Neural progenitor cell (in vitro differentiated cells): ENCODE measurements at places on chromosomes 2 and 18. TPM values are rescaled to one million over a fixed set of nuclear protein-coding genes. Genes with fewer than 3 reads are reported as not detected.

Gene CGREF1
- total RNA-seq, result 2.1 and 3.0 TPM in 2 replicates

- peak; percentile 97 for DNase-seq
These were observed at the start of gene THOC1 for GRCh38 chr18:267688-268552. Gene THOC1 (minus strand): TSS chr18:268047. CDS start chr18:268019, 28 bp downstream.

- DNase-seq, result peak; percentile 24
These were observed 24.3 kb downstream of the INPP5D start for GRCh38 chr2:233084488-233084887.

DNA sequence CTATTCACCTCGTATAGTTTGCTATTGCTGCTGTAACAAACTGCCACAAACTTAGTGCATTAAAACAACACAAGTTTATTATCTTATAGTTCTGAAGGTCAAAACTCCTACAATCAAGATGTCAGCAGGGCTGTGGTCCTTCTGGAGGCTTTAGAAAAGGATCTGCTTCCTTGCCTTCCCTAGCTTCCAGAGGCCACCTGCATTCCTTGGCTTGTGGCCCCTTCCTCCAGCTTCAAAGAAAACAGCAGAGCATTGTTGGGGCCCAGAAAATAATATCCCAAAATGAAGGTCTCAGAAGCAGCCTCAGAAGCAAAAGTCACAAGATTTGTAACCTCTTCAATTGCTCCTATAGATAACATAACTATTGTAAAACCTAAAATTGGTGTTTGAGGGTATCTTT is 100.6 kb downstream of the HNRNPLL start:
- no peak for DNase-seq

DNA sequence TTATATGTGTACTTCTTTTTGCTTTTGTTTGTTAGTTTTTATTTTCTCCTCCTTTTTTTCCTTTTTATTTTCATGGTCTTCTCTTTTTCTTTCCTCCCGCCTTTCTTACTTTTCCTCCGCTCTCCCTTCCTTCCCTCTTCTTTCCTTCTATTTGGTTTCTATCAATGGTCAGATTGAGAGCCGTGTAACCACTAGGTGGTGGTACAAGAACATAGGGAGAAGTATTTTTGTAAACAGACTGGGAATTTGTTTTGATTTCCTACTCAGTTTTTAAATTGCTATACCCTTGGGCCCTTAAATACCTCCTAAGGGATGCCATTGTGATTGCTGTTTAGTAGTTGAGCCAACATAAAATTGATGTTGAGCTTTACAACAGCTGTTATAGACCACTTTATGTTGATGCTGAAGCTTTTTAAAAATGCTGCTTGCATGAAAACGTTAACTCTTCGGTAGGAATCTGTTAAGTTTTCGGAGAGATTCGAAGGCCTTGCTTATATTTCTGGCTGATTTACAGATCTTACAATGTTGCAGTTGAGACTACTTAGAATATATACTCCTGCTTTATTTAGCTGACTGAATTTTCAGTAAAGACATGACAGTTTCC is 124.2 kb downstream of the UBE2E3 start:
- DNase-seq, result peak; percentile 66

Gene CHPF
- 6.7 and 27.7 TPM in 2 replicates for total RNA-seq

Gene PNPT1
- total RNA-seq, result 25.5 and 33.5 TPM in 2 replicates

Gene DNAH6
- 1.2 and 2.6 TPM in 2 replicates for total RNA-seq

GRCh38 chr2:216188559-216188850 is 79.4 kb downstream of the XRCC5 start:
- DNase-seq, result no peak

GRCh38 chr2:26428846-26429245 is 27.1 kb downstream of the DRC1 start:
- no peak for DNase-seq

Gene RNF152
- 23.0 and 24.1 TPM in 2 replicates for total RNA-seq

GRCh38 chr2:194718881-194719280 is 938.1 kb upstream of the SLC39A10 start:
- DNase-seq, result no peak

DNA sequence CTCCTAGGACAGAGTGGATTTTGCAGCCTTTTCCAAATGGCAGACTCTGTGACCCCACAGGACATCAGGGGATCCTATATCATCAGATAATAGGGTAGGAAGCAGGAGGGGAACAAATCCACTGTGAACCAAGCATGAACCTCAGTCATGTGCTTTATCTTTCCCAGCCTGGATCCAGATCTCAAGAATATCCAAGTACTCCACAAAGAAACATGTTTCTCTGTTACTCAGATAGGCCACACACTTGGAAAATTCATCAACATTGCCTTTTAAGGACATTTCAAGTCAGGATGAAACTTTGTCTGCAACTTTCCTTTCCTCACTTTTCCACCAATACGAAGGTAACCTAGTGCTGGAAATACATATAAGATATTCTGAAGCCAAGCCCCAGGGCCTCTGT is 85.8 kb downstream of the RDH14 start:
- no peak for DNase-seq

DNA sequence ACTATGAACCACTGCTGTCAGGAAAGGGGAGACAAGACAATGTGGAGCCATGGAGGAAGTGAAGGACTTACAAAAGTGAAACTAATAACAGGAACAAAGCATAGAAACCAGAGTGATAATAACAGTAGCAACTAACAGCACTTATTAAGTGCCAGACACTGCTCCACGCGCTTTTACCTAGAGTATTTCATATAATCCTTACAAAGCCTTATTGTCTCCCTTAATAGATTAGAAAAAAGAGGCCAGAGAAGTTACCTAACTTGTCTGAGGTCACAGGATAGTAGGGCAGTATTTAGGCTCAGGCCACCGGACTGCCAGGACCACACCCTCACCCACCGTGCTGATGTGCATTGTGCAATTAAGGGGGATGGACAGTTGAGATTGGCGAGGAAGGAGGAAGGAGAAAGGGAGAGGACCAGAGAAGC is 98.6 kb upstream of the NFU1 start:
- no peak for DNase-seq

Gene CFC1
- not detected in 2 replicates for total RNA-seq

Gene SANBR
- 28.3 and 47.3 TPM in 2 replicates for total RNA-seq

Gene POTEJ
- 0.21 TPM in 1 of 2 replicates, not detected in the other for total RNA-seq

GRCh38 chr2:125745514-125745913 is 910.4 kb upstream of the GYPC start:
- DNase-seq, result peak; percentile 83

DNA sequence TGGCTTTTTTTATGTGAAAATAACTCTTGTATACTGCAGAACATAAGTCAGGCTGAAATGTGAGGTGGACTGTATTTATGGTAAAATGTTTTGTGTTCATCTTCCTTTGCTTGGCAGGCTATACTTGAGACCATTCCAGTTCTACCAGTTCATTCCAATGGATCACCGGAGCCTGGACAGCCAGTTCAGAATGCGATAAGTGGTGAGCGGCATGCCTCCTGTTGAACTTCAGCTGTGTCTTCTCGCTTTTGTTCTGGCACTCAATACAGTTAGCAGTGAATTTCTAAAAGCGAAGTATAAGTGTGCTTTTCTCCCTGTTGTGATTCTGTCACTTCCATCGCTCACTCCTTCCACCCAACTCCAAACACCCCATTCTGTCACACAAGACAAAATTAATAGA is 138.5 kb downstream of the ARHGAP28 start:
- no peak for DNase-seq
